Fibroblast of skin of right biceps (primary cell): ENCODE measurements at places on chromosomes 16 and 17.

DNA sequence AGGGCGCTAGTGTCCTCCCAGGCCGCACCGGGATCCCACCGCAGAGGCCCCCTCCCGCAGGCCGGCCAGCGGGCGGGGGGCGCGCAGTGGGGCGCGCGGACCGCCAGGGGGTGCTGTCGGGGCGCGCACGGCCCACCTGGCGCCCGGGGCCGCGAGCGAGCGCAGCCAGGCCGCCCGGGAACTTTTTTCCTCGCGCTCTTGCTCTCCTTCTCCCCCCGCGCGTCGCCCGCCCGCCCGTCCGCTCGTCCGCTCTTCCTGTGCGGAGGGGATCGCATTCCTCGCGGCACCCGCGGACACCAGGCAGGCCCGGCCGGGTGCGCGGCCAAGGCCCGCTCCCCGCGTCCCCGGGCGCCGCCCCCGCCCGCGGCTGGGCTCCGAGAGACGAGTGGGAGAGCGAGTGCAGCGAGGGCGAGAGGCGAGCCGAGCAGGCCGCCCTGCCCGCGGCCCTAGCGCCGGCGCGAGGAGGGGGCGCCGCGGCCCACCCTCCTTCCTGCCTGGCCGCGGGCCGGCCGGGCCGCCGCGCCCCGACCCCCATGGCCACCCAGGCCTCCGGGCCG lies at the start of gene RAI1:
RAI1 (plus strand) TSS at position 272 of the 557 bp plus-strand sequence. CDS start 111,491 bp downstream, outside the sequence.
- peak; percentile 89 for DNase-seq

GRCh38 chr17:55144518-55144917 lies 120.2 kb upstream of the HLF start:
- DNase-seq = no peak

DNA sequence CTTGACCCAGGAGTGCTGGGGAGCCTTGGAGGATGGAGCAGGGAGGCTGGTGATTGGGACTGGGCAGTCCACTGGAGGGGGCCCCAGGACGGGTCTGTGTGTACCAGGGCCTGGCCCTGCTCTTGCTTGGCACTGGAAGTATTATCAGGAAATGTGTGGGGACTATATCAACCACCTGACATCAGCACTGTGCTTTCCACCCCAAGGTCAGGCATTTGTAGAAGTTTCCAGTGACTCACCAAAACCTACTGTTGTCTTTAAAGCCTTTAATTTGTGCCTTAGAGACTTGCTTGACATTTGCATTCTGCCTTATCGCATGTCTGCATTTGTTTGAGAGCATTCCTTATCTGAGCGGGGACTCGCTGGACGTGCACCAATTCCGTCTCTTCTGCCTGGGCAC lies 323.1 kb downstream of the FOXL1 start:
- DNase-seq = peak; percentile 57

DNA sequence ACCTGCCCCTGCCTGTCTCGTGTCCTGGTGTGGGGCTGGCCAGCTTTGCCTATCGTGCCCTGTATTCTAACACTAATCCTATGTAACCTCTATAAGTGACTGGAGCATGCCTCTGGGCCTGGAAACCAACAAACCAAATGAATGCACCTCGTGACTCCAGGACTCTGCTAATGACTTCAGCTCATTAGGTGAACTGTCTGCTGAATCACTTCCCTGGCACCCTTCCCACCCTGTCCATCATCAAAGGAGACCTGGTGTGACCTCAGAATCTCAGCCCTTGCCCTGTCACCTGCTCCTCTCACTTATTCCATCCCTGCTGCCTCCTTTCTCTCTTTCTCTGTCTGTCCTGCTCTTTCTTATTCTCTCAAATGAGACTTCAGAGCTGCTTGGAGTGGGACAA lies 322.4 kb downstream of the CBLN1 start:
- peak; percentile 24 for DNase-seq

DNA sequence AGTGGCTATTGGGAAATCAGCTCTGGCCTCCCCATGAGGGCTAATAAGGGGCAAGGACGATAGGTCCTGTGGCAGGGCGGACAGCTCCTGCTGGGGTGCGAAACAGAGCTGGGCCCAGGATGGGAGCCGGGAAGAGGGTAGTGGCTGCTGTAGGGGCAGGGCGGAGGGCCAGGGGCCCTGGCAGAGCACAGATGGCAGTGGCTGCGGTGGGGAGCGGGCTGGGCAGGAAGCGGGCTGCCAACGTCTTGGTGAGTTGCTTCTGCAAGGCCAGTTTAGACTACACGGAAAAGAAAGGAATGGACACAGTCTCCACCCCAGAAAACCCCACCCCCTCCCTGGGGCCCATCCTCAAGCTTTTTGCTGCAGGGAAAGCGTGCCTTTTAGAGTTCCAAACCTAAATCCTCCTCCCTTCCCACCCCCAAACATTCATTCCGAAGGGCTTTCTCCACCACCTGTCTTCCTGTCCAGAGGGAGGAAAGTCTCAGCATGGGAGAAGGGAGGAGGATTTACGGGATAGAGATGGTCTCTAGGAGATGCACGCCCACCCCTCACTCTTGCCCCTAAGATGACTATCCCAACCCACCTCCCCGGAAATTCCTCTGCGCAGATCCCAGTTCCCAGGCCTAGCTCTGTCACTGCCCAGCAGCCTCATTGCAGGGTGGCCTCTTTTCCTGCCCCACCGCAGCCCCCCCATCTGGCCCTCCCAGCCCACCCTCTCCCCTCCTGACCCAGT lies 7.1 kb downstream of the NKIRAS2 start:
- no peak for DNase-seq

DNA sequence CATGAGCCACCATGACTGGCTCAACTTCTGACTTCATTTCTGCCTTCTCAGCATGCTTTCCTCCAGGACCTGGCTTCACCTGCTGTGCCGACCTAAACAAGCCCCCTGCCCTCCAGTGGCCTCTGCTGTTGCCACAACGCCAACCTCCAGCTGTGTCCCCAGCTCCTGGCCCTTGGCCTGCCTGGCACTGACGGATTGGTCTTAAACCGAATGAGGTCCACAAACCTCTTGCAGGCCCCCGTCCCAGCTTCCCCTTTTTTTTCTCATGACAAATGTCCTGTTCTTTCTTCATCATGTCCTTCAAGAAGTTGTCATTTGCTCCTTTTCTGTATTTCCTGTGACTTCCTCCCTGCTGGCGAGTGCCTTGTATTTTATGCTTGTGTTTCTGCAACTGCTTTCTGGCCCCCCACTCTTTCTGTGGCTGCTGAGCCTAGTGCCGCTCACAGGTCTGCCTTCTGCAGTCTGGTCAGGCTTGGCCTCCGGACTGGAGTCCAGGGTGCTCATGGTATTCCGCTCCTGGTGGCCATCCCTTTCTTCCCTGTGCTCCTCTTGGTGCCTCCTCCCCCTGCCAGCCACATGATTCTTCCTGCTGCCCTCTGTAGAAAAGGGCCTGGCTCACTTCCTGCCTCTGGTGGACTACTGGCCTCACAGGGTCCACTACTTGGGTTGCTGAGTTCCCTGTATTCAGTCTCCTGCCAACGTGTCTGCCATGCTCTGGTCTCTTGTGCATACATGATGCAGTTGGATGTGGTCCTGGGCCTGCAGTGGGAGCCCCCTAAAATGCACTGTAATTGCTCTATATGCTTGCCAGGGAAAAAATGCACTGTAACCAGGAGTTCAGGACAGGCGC lies 2.9 kb downstream of the ATP6V0C start:
- DNase-seq = no peak

GRCh38 chr17:79046197-79046915 lies 22.4 kb downstream of the C1QTNF1 start:
- no peak for DNase-seq

DNA sequence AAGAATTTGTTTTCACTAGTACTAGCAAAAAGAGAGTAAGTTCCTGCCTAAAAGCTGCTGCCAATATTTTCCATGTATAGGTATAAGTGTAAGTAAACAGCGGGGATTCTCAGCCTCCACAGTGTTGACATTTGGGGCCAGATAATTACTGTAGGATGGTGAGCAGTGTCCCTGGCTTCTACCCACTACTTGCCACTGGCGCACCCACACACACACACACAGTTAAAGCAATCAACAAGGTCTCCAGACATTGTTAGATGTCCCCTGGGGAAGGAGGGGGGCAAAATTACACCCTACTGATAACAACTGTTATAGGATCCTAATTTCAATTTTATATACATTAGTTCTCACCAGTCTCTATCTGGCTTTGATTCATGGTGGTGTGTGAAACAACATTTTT lies 417.0 kb upstream of the PSMD7 start:
- no peak for DNase-seq

DNA sequence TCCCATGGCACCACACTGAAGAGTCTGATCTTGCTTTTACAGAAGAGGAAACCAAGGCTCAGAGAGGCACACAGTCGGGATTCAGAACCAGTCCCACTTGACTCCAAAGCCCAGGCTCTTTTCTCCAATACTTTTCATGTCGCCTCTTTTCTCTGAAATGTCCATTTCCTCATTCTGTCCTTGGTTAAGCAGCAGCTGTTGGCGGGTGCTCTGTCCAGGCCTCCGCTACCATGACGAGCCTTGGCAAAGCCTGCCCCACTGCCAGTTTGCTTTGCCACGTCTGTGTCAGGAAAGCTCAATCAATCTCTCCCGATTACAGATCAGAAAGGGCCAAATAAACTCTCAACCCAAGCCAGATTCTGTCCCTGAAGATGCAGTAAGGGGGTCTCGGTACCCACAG lies 9.1 kb upstream of the CEP295NL start:
- no peak for DNase-seq

- no peak for DNase-seq
Measured at GRCh38 chr16:88378836-88379693, 3.7 kb upstream of the ZNF469 start.

GRCh38 chr16:73636196-73636595 lies 588.3 kb upstream of the ZFHX3 start:
- DNase-seq = no peak

DNA sequence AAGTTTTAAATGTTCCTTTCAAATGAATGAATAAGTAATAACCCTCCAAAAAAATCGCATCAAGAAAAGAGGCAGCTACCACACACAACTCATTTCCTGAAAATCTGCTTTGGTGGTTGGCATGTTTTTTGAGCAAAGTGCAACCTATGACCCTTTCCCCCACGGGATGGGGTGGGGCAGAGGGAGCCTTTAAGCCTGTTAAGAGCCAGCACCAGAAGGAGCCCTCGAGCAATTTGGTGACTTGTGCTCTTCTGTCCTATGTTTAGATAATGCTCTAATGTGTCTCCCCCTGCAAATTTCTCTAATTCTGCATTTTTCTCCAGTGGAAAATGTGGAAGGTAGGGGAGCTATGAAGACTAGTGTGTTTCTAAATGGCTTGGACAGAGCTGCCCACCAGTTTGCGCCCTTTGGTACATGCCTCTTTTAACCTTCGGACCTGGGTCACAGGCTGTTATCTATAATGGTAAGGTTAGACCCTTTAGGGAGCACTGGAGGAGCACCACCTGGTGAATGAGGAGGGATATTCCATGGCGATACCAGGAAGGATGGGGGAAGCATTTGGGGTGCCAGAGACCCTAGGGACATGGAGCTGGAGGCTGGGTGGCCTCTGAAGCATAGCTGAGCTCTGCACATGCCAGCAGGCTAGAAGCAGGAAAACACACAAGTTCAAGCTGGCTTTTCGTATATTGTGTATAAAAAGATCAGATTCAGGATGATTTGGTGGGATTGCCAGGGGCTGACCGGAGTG lies 1.6 kb downstream of the PYCARD start:
- peak; percentile 31 for DNase-seq

- peak; percentile 17 for DNase-seq
Measured at GRCh38 chr17:65756760-65757159, 195.3 kb upstream of the AXIN2 start.

GRCh38 chr16:85395207-85395912 lies 217.8 kb upstream of the GSE1 start:
- DNase-seq = peak; percentile 99

DNA sequence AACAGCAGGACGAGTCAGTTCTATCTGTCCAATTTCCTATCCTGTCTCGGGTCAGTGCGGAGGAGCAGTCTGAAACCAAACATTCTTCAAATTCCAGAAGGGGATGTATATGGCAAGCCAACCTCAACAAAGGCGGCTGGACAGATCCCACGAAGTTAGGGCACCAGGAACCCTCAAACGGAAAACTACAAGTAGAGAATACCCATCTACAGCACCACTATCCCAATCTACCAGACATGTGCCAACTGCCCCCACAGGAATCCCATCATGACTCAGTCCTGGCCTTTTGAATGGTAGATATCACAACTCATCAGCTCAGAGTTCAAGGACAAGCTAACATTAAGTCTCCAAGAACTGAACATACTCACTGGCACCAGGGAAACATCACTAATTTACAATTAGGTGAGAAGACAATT lies 2.3 kb downstream of the NAT9 start:
- DNase-seq = peak; percentile 50

GRCh38 chr17:81489998-81490992 lies 22.3 kb downstream of the ACTG1 start:
- no peak for DNase-seq

GRCh38 chr16:667780-668518 lies at the start of gene RHOT2:
Gene RHOT2, plus strand, starts transcription at chr16:668132. Its CDS starts 68 bp downstream, at chr16:668200.
- peak; percentile 90 for DNase-seq

GRCh38 chr16:23391381-23392222 lies 61.4 kb downstream of the COG7 start:
- DNase-seq = no peak

DNA sequence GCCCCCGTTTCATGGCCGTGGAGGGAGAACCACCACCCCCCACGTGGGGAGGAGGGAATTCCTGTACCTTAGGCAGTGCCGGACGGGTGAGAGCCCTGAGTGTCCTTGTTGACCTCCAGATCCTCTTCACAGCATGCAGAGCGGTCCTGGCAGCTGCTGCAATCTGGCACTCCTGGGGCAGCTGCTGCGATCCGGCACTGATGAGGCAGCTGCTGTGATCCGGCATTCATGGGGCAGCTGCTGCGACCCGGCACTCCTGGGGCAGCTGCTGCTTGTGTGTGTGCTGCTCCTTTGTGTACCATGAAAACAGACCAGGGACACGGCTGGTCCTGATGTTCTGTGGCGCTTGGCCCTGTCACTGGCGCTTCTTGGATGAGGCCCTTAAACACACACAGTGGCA lies 12.8 kb downstream of the ZNF778 start:
- DNase-seq = no peak

DNA sequence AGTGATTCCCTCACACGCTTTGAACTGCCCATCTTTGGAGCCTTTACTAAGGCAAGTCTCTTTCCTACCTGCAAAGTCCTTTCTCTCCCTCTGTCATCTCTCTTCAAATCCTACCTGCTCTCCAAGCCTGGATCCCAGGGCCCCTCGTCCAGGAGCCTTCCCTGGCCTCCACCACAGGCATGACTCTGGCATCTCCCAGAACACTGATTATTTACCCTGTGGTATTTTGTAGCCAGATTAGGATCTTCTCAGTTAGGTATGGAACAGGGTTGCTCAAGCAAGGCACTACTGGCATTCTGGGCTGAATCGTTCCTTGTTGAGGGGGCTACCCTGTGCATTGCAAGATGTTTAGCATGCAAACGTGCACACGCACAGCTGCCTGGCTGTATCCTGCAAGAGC lies 31.9 kb upstream of the POLR3E start:
- no peak for DNase-seq
